ENCODE measurements at places on chromosomes 16 and 17. TPM values are rescaled to one million over a fixed set of nuclear protein-coding genes. Genes with fewer than 3 reads are reported as not detected.
A peak's percentile ranks its signal among the peaks of the same experiment; 100 is the strongest.

DNA sequence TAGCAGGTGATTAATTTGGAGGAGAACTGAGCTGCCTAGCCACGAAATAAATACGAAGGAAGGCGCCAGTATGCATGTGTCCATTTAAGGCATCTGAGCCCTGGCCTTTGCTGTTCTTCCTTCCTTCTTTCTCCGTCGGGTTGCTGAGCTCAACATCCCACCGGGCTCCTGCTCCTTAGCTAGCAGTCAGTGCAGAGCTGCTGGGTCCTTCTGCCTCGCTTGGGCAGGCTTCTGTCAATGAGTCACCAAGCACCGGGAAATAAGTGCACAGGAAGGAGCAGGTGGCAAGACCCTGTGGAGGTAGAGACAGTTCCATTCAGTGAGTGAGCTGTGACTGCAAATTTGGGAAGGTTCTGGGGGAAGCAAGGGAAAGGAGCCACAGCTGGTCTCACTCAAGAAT lies 120.7 kb downstream of the CCDC182 start:
- DNase-seq: no peak

- peak; percentile 34 for DNase-seq
These were observed 53.4 kb downstream of the BRIP1 start for GRCh38 chr17:61809816-61810392.

DNA sequence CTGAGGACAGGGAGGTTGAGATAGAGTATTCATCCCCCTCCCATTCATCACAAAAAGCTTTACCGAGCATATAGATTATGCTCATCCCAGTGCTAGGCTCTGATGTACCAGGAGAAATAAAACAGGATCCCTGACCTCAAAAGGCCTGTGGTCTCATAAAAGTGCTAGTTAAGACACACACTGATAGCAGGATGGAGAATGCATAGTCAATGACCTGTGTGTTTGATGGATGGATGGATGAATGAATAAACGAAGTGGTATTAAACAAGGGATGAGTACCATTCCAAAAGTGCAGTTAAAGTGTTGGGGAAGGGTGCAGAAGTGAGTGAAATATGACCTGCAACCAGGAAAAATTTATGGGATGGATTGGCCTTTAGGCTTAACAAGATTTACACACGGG lies 133.9 kb upstream of the NUDT7 start:
- DNase-seq: no peak

DNA sequence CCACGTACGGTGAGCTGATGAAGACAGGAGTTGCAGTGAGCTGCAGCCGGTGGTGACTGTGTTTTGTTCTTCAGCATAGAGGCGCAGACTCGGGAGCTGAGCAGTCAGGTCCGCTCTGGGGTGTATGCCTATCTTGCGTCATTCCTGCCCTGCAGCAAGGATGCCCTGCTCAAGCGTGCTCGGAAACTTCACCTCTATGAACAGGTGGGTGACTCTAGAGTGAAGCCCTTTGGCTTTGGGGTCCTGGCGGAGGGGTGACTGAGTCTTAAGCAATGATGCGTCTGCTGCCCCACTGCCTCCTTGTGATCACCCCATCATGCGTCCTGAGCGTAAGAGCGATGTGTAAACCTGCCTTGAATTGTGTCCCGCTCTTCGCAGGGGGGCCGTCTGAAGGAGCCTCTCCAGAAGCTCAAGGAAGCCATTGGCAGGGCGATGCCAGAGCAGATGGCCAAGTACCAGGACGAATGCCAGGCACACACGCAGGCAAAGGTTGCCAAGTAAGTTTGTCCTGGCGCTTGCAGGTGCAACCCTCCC lies 22.9 kb downstream of the UBN1 start:
- DNase-seq: no peak

- peak; percentile 51 for DNase-seq
These were observed 498 bp upstream of the PLEKHG4 start for GRCh38 chr16:67278773-67279295.

The GINS2 gene
- 10.8 TPM for polyA plus RNA-seq

The CD300LF gene
- polyA plus RNA-seq: 0.16 TPM

GRCh38 chr17:41652461-41652970 lies 28.1 kb upstream of the KRT17 start:
- DNase-seq: no peak

The EVPLL gene
- polyA plus RNA-seq: not detected

DNA sequence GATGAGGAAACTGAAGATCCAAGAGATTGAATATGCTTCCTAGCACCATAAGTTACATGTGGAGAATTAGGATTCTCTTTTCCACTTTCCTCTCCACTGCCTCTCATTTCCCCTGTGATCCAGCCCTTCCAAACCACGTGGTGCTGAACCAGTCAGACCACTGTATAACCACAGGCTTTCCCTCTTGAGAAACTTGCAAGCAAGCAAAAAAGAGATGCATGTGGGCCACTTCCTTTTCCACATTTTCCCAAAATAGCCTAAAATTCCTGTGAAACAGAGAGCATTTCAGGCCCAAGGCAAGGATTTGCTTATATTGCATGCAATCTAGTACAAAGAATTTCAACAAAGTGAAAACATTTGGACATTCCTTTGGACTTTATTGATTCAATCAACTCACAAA lies 59.3 kb upstream of the KSR1 start:
- no peak for DNase-seq

DNA sequence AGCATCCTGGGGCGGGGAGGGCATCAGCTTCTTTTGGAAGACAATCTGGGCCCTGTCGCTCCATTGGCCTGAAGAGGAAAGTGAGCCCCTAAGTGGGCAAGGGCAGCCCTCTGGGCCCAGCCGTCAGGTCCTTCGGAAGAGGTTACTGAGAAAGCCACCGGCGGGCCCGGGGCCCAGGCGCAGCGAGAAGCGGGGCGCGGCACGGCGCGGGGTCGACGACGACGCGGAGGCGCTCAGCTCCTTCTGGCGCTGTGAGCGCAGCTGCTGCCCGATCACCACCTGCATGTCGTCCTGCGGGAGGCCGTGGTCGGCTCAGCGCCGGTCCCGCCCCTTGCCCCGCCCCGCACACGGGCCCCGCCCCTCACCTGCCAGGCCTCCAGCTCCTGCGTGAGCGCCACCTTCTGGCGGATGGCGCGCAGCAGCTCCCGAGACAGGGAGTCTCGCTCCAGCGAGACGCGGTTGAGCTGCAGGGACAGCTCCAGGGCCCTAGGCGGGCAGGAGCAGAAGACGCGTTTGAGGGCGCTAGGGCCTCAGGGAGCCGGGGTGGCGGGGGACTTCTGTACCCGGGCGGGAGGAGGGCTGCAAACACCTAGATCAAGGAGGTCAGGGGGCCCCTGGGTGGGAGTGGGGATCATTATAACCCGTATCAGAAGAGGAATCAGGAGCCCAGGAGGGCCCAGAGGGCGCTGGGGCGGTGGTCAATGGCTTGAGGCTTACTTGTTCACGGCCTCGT lies 4.3 kb downstream of the THOC6 start:
- peak; percentile 80 for DNase-seq

DNA sequence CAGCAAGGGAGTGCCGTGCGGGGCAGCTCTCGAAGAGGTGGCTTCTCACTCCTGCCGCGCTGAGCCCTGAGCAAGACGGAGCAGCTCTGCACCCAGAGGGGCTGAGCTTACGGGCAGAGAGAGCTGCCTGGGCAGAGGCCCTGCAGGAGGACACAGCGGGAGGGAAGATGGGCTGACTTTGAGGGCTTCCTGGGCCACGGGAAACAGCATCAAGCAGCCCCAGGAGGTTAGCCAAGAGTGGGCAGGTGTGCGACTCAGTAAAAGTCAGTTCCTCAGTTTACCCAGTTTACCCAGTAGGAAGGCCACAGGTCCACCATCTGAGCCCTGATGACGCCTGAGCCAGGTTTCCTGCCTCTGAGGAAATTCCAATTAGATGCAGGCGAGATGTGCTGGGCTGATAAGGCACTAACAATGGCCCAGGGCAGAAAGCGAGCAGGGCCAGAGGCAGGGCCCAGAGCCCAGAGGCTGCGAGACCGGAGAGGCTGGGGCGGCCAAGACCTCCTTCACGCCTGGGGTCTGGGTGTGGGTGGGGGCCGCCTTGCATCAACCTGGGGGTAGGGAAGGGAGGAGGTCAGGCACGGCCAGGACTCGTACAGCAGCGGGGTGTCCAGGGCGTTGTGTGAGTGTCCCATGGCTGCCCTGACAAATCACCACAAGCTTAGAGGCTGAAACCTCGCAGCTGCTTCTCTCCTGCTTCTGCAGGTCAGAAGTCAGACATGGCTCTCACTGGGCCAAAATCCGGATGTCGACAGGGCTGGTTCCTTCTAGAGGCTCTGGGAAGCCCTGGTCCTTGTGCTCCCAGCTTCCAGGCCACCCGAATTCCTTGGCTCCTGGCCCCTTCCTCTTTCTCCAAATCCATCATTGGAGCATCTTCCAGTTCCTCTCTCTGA lies 32.0 kb upstream of the CIBAR2 start:
- DNase-seq: no peak

The SMG6 gene
- polyA plus RNA-seq: 12.5 TPM

DNA sequence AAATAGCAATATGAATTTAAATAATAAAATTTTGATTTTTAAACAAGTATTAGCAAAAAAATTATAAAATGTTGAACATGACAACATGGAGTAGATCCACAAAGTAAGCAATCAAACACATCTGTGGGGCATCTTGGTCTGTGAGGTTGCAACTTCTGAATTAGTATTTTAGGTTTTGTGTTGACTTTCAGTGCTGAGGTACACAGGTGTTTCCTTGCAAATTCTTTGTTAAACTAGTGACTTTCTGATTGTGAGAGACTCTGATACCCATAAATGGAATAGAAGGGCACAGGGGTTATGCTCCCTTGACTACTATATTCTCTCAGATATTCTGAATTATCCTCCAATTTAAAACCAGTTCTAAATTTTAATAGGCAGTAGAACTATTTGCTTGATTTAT lies 841.7 kb downstream of the CDH8 start:
- DNase-seq: no peak

DNA sequence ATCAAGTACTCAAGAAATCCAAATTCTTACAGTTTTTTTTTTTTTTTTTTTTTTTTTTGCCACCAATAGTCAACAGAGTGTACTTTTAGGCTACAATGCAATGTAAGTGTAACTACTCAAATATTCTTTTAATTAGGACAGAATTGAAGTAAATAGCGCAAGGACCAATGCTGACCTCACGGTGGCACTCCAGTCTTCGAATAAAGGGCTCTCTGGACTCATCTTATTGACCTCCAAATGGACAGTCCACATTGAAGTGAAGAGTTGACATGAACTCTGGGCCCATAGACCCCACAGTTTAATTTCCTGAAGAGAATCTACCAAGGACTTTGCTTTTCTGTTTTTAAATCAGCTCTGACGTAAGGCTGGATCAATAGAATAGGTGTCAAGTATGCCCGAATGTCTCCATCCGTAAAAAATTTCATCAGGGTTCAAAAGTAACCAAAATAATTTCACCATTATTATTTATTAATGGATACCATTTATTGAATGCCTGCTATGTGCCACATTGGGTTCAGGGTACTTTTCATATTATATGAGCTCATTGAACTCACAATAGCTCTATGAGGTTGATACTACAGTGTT lies 7.3 kb upstream of the DDX52 start:
- peak; percentile 9 for DNase-seq
